ENCODE measurements at places on chromosomes 7 and 10.

DNA sequence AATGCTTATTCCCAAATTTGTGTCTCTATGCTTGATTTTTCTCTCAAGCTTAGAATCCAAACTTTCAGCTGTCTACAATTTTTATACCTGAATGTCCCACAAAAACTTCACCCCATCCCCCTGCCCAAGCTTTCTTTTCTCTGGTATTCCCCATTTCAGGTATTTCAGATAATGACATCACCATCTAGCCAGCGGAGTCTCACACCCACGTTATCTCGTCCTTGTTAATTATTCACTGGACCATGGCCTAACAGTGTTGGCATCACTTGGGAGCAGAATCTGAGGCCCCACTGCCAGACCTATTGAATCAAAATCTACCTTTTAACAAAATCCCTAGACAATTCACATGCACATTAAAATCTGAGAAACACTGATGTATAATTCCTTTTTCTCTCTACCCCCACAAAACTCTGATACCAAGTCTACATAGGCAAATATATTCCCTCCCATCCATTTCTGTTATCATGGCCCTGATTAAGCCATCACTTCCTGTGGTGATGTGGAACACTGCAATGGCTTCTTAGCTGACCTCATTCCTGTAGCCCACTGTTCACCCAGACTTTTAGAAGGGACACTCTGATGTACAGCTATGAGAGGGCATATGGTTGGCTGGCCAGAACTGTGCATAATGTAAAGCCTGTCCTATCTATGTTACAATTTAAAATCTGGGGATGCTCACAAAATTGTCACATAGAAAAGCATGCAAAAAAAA lies 31.4 kb downstream of the ZNF438 start:
- no peak for DNase-seq

DNA sequence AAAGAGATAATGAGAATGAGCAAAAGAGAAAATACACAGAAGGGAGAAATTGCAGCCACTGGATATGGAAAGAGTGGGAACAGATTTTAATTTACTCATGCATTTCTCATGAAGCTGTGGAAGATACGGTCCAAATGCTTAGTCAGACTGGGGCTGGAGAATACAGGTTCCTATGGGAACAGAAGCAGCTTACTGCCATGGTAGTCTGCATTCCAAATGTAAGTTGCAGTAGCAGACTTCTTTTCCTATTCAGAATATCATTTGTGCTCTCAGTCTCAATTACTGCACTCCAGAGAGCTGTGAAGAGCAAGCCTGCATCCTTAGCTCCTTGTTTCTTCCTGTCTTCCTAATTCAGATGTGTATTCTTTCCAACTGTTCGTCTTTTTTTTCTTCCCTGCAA lies 190.8 kb upstream of the TMEM196 start:
- DNase-seq: no peak

DNA sequence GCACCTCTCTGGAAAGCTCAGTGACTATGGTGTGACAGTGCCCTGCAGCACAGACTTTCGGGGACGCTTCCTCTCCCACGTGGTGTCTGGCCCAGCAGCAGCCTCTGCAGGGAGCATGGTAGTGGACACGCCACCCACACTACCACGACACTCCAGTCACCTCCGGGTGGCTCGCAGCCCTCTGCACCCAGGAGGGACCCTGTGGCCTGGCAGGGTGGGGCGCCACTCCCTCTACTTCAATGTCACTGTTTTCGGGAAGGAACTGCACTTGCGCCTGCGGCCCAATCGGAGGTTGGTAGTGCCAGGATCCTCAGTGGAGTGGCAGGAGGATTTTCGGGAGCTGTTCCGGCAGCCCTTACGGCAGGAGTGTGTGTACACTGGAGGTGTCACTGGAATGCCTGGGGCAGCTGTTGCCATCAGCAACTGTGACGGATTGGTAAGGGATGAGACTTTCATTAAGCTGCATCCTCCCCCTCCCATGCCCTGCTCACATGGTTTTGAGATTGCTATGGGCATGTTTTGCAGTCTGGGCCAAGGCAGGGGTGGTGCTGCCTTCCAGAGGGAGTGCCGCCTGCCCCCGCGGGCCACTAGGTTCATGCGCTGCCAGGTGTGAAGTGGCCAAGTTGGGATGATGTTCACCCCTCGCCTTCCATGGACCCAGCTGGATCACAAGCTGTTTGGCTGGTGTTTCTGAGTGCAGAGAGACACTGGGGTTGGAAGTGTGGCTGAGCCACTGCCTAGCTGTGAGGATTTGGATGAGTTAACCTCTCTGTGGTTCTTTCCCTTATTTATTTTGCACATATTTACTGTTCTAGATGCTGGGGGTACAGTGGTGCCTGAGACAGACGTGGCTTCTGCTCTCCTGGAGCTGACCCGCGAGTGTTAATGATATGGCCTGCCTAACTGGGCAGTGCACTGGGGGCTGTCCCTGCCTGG lies 2.5 kb downstream of the ADAMTS14 start:
- no peak for DNase-seq

- no peak for DNase-seq
Measured at GRCh38 chr10:124707144-124707467, 37.1 kb downstream of the FAM53B start.

GRCh38 chr10:121639416-121639815 lies 41.2 kb upstream of the FGFR2 start:
- DNase-seq: no peak

DNA sequence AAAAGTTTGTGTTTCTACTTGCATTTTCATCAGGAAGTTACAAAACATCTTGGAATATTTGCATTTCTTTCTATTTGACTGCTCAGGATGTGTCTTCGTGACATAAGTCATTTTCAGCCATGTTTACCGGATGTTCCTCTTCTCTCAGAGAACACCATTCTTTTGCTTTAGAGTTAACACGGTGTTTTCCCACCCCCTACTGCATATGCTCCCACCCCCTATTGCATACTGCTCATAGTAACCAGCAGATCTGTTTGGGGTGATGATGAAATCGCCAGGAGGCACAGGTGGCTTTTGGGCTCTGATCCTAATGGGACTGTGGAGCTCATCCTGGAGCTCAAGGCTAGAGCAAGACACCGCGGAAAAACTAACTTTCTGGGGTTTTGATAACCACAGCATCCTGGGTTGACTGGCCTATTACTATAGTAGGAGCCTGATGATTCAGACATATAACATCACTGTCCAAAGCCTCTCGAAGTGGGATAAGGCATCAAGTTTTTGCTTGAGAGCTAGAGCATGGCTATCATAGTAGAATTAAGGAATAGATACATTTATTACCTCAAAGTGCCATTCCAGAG lies 65.1 kb upstream of the BET1 start:
- no peak for DNase-seq

GRCh38 chr10:124703372-124703771 lies 40.8 kb downstream of the FAM53B start:
- DNase-seq: no peak

DNA sequence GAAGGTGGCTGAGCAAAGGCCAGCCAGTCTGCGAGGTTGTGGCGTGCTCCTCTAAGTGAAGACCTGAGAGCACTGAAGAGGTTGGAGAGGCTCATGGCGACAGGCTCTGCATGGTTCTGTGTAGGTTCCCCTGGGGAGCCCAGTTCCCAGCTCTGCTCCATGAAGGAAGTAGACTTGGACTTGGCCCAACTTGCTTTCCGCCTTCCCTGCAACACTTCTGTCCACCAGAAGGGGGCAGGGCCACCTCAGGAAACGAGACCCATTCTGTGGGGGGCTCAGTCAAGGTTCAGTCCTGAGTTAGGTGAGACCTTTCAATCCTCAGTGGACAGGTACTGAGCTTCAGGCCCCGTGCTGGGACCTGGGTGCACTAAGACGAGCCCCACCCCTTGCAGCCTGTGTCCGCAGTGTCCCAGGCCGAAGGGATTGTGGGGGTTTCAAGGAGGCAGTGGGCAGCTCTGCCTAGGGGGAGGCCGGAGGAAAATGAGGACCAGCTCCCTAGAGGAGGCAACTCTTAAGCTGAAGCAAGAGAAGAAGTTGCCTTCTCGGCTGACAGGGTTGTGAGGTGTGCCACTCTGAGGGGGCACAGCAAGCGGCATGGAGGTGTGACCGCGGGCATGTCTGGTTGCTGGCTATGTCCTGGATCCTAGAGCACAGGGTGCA lies 15.0 kb upstream of the PCBD1 start:
- peak; percentile 36 for DNase-seq

GRCh38 chr7:10939237-10939910 lies 34.3 kb upstream of the PHF14 start:
- DNase-seq: no peak

GRCh38 chr10:76968483-76968882 lies 669.1 kb downstream of the KCNMA1 start:
- no peak for DNase-seq

DNA sequence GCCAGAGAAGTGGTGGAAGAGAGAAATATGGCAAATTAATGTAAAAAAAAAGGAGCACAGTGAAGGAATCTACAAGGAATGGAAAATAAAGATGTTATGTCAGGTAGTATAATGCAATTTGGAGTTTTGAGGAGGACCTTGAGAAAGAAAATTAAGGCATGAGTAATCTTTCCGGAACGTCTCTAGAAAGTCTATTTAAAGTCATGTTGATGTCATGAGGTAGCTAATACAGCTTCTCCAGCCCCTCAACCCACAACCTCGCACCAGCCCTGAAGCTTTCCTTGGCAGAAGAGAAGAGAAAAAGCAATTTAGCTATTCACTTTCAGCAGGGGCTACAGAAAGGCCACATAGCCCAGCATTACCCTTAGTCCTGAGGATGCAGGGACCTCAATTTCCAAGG lies 22.5 kb downstream of the TRDMT1 start:
- no peak for DNase-seq

- no peak for DNase-seq
Measured at GRCh38 chr10:76067447-76067846, 636.0 kb downstream of the LRMDA start.

GRCh38 chr10:112446055-112446854 lies 459 bp downstream of the ZDHHC6 start:
- no peak for DNase-seq

DNA sequence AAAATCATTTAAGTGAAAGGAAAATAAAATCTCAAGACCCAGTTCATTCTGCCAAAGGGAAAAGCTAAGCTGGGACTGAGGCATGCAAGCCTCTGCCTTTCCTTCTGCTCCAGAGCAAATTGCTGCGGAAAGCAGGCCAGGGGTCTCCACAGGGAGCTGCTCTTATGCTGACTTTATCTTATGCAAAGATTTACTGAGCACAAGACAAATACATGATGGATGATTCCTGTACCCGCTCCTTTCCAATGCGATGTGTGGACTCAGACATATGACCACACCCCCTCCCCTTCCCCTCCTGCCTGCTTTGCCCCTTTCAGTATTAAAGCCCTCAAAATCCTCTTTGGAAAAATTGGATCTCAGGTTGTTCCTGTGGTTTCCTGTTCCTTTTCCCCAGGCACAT lies 74.2 kb upstream of the INSIG1 start:
- DNase-seq: no peak

- DNase-seq: no peak
Measured at GRCh38 chr10:6674291-6674690, 94.2 kb upstream of the PRKCQ start.

DNA sequence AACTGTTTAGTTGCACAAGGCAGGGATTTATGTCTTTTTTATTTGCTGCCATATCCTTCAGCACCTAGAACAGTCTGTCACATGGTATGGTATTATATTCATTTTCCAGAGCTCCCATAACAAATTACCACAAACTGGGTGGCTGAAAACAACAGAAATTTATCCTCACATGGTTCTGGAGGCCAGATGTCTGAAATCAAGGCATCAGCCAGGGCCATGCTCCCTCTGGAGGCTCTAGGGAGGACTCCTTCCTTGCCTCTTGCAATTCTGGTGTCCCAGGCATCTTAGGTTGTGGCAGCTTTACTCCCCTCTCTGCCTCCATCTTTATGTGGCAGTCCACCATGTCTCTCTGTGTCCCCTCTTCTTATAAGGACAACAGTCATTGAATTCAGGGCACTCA lies 43.1 kb downstream of the MET start:
- DNase-seq: no peak

- no peak for DNase-seq
Measured at GRCh38 chr10:99775850-99776249, 6.6 kb upstream of the ABCC2 start.

DNA sequence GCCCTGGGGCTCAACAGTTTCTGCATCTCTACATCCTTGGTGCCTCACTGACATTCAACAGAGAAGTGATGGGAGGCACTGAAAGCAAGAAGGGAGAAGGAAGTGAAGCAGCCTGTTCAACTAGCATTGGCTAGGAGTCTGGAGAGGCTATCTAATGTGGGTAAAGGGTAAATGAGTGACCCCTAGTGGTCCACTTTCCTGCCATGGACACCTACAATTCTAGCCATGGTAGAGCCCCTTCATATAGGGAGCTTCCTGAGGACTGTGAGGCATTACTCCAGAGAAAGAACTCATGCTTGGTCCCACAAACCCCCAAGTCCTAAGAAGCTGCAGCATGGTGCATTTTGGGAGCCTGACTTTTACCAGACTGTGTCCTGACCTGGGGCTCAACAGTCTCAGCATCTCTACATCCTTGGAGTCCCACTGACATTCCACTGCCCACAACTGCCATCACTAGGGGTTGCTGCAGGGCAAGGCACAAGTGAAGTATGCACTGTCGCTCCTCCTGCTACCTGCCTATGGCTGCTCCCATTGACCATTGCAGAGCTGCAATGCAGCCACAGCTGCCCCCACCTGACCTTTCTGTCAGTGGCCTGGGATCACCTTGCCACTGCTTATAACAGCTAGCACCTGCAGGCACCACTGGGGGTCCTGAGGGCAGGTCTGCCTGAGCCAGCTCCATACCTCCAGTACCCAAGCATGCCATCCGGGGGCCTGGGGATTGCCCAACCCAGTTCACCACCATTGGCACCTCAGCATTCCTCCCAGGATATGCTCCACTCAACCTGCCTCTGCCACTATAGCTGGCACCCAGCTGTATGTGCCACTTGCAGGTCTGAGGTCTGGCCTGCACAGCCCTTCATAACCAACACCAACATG lies 44.1 kb upstream of the CDK6 start:
- DNase-seq: peak; percentile 2

DNA sequence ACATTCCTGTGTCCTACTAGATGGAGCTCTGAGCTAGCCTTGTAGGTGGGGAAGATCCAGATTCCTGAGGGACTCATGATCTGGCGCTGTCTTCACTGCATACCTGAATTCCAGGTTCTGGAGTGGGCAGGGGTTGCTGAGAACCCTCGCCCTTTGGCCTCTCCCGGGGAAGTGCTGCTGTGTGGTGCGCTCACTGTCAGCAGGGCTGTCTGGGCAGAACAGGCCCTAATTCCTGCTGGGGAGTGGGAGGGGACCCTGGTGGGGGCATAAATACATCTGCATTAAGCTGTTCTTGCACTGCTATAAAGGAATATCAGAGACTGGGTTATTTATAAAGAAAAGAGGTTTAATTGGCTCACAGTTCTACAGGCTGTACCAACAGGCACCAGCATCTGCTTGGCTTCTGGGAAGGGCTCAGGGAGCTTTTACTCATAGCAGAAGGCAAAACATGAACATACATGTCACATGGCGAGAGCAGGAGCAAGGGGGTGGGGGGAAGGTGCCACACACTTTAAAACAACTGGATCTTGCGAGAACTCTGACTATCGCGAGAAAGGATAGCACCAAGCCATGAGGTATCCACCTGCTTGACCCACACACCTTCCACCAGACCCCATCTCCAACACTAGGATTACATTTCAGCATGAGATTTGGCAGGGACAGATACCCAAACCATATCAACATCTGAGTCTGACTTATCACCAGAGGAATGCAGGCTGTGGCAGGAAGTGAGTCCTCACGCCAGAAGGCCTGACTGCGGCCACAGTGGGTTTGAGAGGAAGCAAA lies 115.0 kb downstream of the ADCY1 start:
- DNase-seq: no peak

GRCh38 chr7:91940171-91940570 lies 491 bp upstream of the AKAP9 start:
- peak; percentile 61 for DNase-seq

- no peak for DNase-seq
Measured at GRCh38 chr7:142375710-142376313, 118.0 kb upstream of the PRSS58 start.

All from NCI-H1092 treated with DMSO at 0.1 percent for 48 hours (cell line).